Heart left ventricle (tissue), 16 donors: ENCODE measurements at places on chromosomes 13 and 19. TPM values are rescaled to one million over a fixed set of nuclear protein-coding genes. Genes with fewer than 3 reads are reported as not detected.

Gene CLDND2
- 1.7 TPM for total RNA-seq

- no peak for DNase-seq
- H3K36me3 ChIP-seq, result no peaks in the 10 kb centered on the region
- H3K27me3 ChIP-seq, result no peaks in the 10 kb centered on the region
Observed at GRCh38 chr13:93217721-93218261, 8.8 kb upstream of the GPC6 start.

DNA sequence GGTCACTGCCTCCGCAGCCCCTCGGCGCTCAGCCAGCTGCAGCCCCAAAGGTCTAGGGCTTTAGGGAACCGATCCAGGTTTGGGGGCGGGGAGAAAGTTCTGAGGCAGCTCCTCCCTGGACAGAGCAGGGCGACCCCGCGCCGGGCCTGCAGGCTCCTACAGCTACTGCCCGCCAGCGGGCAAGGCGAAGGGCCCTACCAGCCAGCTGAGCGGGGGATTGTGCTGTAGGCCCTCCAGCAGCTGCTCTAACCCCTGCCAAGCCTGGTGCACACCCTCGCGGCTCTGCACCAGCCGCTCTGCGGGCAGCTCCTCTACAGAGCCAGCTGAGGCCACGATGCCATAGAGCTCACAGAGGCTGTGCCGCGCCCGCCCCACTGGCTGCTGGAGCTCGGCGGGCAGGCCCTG, 14.0 kb downstream of the PLIN4 start:
- no peaks in the 10 kb centered on the region for H3K36me3 ChIP-seq
- H3K4me3 ChIP-seq, result no peak overlapping the region
- H3K27me3 ChIP-seq, result no peaks in the 10 kb centered on the region
- DNase-seq, result no peak
- H3K27ac ChIP-seq, result no peak overlapping the region
- peaks cover 18% of the 10 kb centered on the region for H3K4me1 ChIP-seq

DNA sequence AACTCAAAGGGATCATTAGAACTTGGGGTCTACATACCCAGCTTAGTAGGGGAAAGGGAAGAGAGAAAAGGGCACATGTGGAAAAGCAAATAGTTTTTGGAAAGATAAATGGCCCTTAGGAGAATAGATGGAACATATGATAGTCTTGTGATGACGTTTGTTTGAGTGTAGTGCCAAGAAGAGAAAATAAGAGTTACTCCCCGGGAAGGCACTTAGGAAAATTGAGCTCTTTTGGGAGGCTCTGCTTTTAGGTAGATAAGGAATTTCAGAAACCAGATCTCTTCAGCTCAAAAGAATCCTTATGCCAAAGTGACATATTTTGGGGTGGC, 44.8 kb upstream of the SERTM1 start:
- no peaks in the 10 kb centered on the region for H3K27me3 ChIP-seq
- no peak overlapping the region for H3K27ac ChIP-seq
- H3K36me3 ChIP-seq, result no peaks in the 10 kb centered on the region
- no peak overlapping the region for H3K4me3 ChIP-seq
- no peaks in the 10 kb centered on the region for H3K4me1 ChIP-seq
- no peak for DNase-seq

DNA sequence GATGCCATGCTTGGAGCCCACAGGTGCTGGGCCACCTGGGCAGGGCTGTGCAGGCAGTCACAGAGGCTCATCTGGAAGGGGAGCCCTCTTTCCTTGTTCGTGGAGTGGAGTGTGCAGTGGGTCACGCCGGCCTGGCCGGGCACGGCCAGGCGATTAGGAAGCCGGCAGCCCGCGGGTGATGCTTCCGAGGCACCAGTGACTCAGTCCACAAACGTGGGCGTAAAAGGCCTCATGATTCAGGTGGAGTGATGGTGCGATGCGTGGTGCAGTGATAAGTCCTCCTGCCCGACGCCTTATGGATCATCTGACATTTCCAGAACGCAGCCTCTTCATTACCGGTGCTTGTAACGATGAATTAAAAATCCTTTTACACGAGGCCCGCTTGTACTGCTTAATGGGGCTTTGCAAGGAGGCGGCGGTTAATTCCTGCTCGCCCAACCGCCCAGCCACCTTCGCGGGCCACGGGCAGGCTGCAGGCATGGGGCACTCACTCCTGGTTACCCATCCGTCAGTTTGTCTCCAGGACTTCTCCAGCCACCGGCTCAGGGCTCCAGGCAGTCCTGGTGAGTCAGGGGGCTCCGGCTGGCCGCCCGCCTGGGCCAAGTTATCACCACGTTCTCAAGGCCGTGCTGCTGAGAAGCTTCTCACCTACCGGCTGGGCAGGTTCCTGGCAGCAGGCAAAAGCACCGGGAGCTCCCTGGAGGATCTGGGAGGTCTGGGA, 172.4 kb downstream of the KDM4B start:
- DNase-seq, result peak; percentile 16
- no peak overlapping the region for H3K27ac ChIP-seq
- no peaks in the 10 kb centered on the region for H3K27me3 ChIP-seq
- H3K4me3 ChIP-seq, result no peak overlapping the region

Gene RGCC
- 144 TPM for total RNA-seq

DNA sequence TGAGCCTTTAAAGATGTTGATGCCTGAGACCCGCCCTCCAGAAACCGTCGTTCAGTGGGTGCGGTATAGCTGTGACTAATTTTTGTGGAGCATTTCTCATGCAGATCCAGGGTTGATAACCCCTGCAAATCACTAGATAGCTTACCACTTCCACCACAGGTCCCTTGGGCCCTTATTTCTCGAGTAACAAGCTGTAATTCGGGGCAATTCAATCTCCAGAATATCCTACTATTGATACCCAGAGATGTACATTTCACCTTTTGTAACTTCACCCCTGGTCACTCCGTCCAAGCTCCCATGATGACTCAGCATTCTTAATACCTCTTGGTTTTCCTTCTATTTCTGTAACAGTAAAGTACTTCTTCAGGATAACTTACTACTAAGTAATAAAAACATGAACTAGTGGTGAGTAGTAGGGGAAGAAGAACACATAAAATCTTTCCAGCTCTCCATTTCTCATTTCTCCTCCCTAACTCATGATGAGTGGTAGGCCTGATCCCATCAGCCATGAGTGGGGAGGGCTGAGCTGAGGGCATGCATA, 71.9 kb upstream of the UBL3 start:
- no peak for DNase-seq
- no peaks in the 10 kb centered on the region for H3K36me3 ChIP-seq
- no peaks in the 10 kb centered on the region for H3K27me3 ChIP-seq
- peaks cover 33% of the 10 kb centered on the region for H3K4me1 ChIP-seq

Gene KCNN4
- 0.67 TPM for total RNA-seq

- no peaks in the 10 kb centered on the region for H3K36me3 ChIP-seq
- no peak overlapping the region for H3K27ac ChIP-seq
- peaks cover 12% of the 10 kb centered on the region for H3K4me1 ChIP-seq
Observed at GRCh38 chr13:52842441-52842840, 6.0 kb downstream of the PCDH8 start.

Gene DEDD2
- total RNA-seq, result 17.5 TPM

DNA sequence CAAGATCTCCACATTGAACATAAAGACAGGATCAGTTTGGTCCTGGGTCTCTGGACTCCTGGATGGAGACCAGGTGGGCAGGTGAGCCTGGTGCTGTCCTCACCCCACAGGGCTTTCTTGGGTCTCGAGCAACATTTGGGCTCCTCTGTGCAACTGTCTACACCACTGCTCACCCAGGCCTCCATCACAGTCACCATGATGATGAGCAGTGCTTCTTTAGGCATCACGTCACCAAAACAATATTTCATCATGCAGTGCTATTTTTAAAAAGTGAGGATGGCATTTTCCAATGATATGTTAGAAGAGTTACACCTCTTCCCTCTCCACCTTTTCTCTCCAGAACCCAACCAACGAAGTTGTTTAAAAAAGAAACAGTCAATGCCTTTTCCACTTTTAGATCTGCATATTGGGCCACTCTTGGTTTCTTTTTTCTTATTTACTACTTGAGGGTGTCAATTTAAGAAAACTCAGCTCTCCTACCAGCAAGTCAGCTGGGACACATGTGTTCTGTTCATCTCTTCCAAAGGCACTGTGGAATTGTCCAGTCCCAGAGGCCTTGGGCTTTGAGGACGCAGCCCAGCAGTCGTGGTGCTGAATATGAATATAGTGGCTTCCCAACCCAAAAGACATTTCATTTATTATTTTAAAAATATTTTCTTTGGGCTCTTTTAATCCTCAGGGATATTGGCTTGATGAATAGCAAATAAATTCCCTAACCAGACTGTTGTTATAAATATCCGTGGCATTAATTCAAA, 405.7 kb downstream of the KCNRG start:
- peak overlapping the region; percentile 65 for H3K27ac ChIP-seq
- peaks cover 43% of the 10 kb centered on the region for H3K4me1 ChIP-seq
- H3K4me3 ChIP-seq, result no peak overlapping the region
- no peaks in the 10 kb centered on the region for H3K36me3 ChIP-seq
- H3K27me3 ChIP-seq, result no peaks in the 10 kb centered on the region

Gene ZNF440
- total RNA-seq, result 5.3 TPM

Gene GPR42
- not detected for total RNA-seq

Gene NLRP5
- total RNA-seq, result not detected

DNA sequence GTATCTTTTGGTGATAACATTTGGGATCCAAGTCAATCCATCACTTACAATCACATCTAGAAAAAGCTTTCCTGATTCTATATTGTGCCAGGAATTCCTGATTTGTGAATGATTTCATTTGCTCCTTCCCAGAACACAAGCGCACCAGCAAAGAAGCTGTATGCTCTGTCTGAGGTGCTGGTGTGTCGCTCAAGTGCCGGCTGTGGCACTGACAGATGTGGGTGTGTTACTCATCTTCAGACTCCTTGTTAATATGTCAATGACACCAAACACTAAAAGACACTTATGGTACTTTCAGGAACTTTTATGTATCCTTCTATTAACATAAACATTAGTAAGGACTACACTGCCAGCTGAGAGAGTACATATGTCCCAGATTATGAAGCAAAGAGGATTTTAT, 429.1 kb downstream of the ITGBL1 start:
- DNase-seq, result no peak
- H3K4me1 ChIP-seq, result no peaks in the 10 kb centered on the region
- H3K27ac ChIP-seq, result no peak overlapping the region
- no peaks in the 10 kb centered on the region for H3K27me3 ChIP-seq

DNA sequence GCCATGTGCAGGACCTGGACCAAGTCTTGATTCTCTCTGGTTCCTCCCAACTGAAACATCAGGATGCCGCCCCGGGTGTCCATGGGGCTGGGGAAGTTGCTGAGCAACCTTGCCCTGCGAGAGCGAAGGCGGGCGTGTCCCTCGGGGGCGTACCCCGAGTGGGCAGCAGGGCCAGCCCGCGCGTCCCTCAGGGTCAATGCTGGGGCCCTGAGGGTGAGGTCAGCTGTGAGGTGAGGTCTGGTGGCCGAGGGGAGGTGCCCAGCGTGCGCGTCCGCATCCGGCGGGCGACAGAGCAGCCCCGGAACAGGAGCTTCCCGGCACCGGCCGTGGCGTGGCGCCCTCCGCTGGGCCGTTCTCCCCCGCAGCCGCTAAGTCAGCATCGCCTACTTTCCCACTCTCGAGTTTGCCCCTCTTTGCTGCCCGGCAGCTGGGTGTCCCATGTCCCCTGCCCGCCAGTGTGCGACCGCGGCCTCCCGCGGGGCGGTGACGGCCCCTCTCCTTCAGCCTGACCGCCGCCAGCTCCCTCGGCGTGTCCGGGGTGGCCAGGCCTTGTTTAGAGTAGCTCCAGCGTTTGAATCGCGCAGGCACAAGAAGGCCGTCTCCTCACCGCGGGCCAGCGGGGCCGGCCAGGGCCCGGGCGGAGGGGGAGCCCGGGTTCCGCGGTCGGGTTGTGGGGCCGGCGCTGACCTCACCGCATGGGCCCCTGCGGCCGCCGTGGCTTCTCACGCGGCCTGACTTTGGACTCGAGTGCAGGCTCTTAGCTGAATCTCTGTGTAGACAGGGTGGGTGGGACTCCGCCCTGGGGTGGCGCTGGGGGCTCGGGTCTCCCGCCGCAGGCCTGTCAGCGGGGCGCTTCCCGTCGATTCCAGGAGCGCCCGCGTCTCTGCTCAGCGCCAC, 33.0 kb downstream of the GJA3 start:
- H3K4me3 ChIP-seq, result peak overlapping the region; percentile 41
- H3K36me3 ChIP-seq, result no peaks in the 10 kb centered on the region
- peaks cover 49% of the 10 kb centered on the region for H3K4me1 ChIP-seq
- H3K27ac ChIP-seq, result peak overlapping the region; percentile 90

DNA sequence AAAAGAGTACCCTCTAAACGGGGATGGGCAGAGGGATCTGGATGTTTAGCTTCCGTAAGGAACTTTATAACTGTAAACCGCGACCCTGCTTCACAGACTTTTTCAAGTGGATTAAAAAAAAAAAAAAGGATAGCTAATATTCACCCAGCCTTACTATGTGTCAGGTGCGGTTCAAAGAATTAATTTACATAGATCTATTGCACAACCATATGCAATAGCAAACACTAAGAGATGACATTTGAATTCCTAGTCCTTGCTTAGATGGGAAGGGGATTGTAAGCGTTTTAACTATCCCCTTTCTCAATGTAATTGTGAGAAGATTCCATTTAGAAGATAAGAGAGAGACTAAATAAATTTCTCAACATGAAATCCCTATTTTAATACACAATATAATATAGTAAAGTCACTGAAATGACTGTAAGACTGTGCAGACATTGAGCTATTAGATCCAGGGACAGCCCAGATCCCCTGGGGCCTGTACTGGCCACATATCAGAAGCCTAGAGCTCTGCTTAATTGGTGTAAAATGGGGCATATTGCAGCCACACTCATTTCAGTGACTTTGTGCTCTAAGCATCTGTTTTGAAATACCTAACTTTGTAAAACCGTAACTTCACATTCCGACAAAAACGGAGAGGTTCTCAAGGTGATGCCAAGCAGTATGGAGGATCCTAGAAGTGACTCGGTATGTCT, 13.6 kb downstream of the LATS2 start:
- peaks cover 96% of the 10 kb centered on the region for H3K4me1 ChIP-seq
- H3K4me3 ChIP-seq, result no peak overlapping the region
- no peaks in the 10 kb centered on the region for H3K27me3 ChIP-seq

Gene BEST2
- not detected for total RNA-seq

Gene KIR3DL2
- total RNA-seq, result not detected

- DNase-seq, result peak; percentile 14
- H3K27me3 ChIP-seq, result no peaks in the 10 kb centered on the region
- peaks cover 51% of the 10 kb centered on the region for H3K4me1 ChIP-seq
Observed at GRCh38 chr19:49160450-49161189, 3.0 kb downstream of the TRPM4 start.

DNA sequence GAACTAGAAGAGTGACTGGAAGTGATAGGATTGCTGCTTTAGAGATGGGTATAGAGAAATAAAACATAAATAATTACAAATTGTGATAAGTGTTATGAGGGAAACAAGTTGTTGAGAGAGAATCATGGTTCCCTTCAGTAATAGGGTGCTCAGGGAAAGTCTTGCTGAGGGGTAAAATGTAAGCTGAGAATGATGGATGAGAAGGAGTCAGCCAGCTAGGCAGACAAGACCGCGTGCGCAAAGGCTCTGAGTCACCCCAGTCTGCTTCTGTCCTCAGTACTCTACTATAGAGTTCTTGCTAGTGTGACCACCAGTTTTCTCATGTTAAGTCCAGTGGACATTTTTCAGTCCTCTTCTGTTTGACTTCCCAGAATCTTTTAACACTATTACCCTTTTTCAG, 39.5 kb downstream of the PCCA start:
- H3K27ac ChIP-seq, result no peak overlapping the region
- H3K27me3 ChIP-seq, result no peaks in the 10 kb centered on the region
- H3K4me1 ChIP-seq, result peaks cover 13% of the 10 kb centered on the region
- DNase-seq, result no peak
